Activated naive CD8-positive, alpha-beta T cell treated with anti-CD3 and anti-CD28 coated beads for 36 hours (primary cell): ENCODE measurements at places on chromosomes 7 and 10. TPM values are rescaled to one million over a fixed set of nuclear protein-coding genes. Genes with fewer than 3 reads are reported as not detected.
A peak's percentile ranks its signal among the peaks of the same experiment; 100 is the strongest.

The IL15RA gene
- total RNA-seq, result 30.0 TPM

The KNDC1 gene
- not detected for total RNA-seq

The COBL gene
- not detected for total RNA-seq

The ACADSB gene
- 23.3 TPM for total RNA-seq

The GIMAP4 gene
- total RNA-seq, result 72.0 TPM

The ZNF804B gene
- total RNA-seq, result not detected

The CFAP43 gene
- total RNA-seq, result not detected

DNA sequence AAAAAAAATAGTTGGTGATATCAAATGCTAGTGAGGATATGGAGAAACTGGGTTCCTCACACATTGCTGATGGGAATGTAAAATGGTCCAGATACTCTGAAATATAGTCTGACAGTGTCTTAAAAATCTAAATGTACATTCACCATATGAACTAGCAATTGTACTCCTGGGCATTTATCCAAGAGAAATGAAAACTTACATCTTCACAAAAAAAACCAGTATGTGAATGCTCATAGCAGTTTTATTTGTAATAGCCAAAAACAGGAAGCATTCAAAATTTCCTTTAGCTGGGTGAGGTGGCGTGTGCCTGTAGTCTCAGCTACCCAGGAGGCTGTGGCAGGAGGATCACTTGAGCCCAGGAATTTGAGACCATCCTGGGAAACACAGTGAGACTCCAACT lies 2.1 kb upstream of the SSC4D start:
- no peak overlapping the region for H3K27ac ChIP-seq
- no peaks in the 10 kb centered on the region for H3K36me3 ChIP-seq
- H3K4me1 ChIP-seq, result no peaks in the 10 kb centered on the region
- no peak overlapping the region for H3K4me3 ChIP-seq
- no peaks in the 10 kb centered on the region for H3K27me3 ChIP-seq
- no peak for DNase-seq

GRCh38 chr7:64433590-64433989 lies 119.8 kb downstream of the ZNF736 start:
- no peak overlapping the region for H3K4me3 ChIP-seq
- no peak overlapping the region for H3K27ac ChIP-seq
- no peaks in the 10 kb centered on the region for H3K27me3 ChIP-seq
- no peaks in the 10 kb centered on the region for H3K4me1 ChIP-seq
- DNase-seq, result no peak
- no peaks in the 10 kb centered on the region for H3K36me3 ChIP-seq

- H3K27me3 ChIP-seq, result no peaks in the 10 kb centered on the region
- peaks cover 12% of the 10 kb centered on the region for H3K4me1 ChIP-seq
- peak overlapping the region; percentile 66 for H3K27ac ChIP-seq
- H3K36me3 ChIP-seq, result peaks cover 41% of the 10 kb centered on the region
- no peak for DNase-seq
- H3K4me3 ChIP-seq, result no peak overlapping the region
Observed at GRCh38 chr7:2934984-2935740, 91.1 kb upstream of the GNA12 start.

DNA sequence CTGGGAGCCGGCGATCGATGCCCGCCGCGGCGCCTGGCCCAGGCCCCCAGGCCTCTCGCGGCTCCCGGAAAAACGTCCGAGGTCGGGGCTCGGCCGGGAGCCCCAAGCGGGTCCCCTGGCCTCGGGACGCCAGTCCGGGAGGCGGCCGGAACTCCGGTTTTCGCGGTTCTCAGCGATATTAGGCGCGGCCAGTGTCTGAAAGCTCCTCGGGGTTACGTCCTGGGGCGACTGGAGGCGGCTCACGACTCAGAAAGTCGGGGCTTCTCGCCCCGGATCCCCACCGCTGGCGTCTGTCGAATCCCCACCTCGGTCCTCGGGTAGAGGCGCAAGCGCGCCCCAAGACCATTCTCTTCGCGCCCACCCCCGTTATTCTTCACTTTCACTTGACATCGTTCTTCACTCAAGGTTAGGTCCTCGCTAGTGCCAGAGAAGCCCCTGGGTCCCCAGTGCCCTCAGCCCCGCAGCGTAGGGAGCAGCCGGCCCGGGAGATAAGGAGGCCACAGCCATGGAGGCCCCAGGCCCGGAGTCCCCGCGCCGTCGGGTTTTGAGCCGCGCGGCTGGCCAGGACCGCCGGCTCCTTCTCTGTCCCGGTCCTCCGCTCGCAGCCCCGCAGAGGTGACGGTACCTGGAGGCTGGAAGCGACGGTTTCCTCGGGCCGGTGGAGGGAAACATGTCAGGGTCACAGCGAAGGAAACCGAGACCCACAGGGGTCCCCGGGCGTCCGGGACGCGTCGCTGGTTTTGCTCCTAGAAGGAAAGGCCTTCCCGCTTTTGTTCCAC lies 35.2 kb upstream of the EBLN1 start:
- H3K4me1 ChIP-seq, result peaks cover 8% of the 10 kb centered on the region
- DNase-seq, result no peak
- H3K4me3 ChIP-seq, result peak overlapping the region; percentile 84
- peaks cover 39% of the 10 kb centered on the region for H3K27me3 ChIP-seq

- H3K27ac ChIP-seq, result no peak overlapping the region
- no peak for DNase-seq
- peaks cover 30% of the 10 kb centered on the region for H3K27me3 ChIP-seq
- H3K4me3 ChIP-seq, result no peak overlapping the region
- no peaks in the 10 kb centered on the region for H3K36me3 ChIP-seq
Observed at GRCh38 chr10:96794836-96795733, 37.0 kb upstream of the LCOR start.

- no peaks in the 10 kb centered on the region for H3K27me3 ChIP-seq
- H3K27ac ChIP-seq, result no peak overlapping the region
- DNase-seq, result no peak
Observed at GRCh38 chr7:78134256-78134655, 335.7 kb downstream of the PHTF2 start.

DNA sequence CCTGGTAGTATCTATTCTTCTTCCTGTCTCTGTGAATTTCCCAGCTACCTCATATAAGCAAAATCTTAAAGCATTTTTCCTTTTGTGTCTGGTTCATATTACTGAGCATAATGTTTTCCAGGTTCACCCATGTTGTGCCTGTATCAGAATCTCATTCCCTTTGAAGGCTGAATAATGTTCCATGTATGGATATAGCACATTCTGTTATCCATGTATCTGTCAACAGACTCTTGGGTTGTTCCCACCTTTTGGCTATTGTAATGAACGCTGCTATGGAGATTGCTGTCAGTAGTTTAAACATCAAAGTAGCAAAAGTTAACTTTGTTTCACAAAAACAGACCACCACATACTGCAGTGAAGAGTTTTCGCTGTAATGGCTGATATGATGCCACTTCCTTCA lies 99.9 kb downstream of the NSUN6 start:
- no peaks in the 10 kb centered on the region for H3K4me1 ChIP-seq
- DNase-seq, result no peak
- no peaks in the 10 kb centered on the region for H3K27me3 ChIP-seq

GRCh38 chr10:44416021-44416771 lies 31.3 kb upstream of the CXCL12 start:
- no peak overlapping the region for H3K27ac ChIP-seq
- H3K4me3 ChIP-seq, result no peak overlapping the region
- no peaks in the 10 kb centered on the region for H3K36me3 ChIP-seq
- no peak for DNase-seq
- peaks cover 16% of the 10 kb centered on the region for H3K27me3 ChIP-seq

DNA sequence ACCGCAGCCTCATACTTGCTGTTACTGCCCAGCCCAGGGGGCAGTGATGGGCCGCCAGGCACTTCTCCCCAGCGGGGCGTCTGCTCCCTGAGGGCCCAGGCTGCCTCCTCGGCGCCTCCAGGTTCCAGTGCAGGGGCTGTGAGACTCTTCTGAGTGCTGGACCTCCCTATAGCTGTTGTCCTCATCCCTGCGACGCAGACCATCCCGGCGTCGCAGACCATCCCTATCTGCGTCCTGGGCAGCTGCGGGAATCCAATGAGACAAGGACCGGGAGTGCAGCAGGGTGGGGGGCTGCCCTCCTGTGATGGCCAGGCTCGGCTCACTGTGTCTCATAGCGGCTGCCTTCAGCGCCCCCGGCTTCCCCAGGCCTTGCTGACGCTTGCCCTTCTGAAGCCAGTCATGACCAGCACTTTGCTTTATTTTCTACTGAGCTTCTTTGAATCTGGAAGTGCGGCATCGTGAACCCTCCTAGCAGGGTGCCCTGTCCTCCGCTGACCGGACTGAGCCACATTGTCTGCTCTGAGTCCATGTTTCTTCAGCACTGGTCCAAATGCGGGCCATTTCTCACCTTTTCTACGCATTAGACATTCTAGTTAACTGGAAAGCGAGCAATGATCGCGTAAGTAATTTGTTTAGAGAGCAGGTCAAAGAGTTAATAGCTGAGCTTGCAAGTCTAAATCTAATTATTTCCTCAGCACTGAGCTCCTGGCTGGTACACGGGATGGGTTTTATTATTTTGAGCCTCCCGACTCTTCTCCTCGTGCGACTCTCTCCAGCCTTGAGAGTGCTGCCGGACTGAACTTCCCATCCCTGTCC lies 339.5 kb downstream of the WDR37 start:
- no peaks in the 10 kb centered on the region for H3K36me3 ChIP-seq
- peaks cover 12% of the 10 kb centered on the region for H3K27me3 ChIP-seq
- H3K27ac ChIP-seq, result no peak overlapping the region
- no peak for DNase-seq
- no peak overlapping the region for H3K4me3 ChIP-seq

- no peaks in the 10 kb centered on the region for H3K4me1 ChIP-seq
- H3K36me3 ChIP-seq, result no peaks in the 10 kb centered on the region
- no peak overlapping the region for H3K27ac ChIP-seq
- peaks cover 3% of the 10 kb centered on the region for H3K27me3 ChIP-seq
Observed at GRCh38 chr10:49321021-49321420, 22.1 kb downstream of the C10orf71 start.

DNA sequence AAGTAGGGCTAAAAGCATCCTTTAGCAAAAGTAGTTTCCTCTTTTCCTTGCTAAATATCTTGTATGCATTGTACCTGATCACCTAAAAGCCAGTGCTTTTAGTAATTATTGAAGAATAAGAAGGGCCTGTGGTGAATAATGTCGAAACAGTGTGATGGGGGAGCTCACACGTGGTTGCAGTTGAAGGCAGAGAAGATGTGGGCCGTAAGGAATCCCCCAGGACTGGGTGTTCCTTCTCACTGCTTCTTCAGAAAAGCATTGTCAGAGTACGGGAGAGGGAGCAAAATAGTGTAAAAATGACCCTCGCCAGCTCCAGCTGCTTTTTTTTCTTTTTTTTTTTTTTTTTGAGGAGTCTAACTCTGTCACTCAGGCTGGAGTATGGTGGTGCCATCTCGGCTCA lies 201.1 kb downstream of the NSUN6 start:
- no peak overlapping the region for H3K4me3 ChIP-seq
- no peaks in the 10 kb centered on the region for H3K4me1 ChIP-seq
- no peak overlapping the region for H3K27ac ChIP-seq
- no peaks in the 10 kb centered on the region for H3K36me3 ChIP-seq

DNA sequence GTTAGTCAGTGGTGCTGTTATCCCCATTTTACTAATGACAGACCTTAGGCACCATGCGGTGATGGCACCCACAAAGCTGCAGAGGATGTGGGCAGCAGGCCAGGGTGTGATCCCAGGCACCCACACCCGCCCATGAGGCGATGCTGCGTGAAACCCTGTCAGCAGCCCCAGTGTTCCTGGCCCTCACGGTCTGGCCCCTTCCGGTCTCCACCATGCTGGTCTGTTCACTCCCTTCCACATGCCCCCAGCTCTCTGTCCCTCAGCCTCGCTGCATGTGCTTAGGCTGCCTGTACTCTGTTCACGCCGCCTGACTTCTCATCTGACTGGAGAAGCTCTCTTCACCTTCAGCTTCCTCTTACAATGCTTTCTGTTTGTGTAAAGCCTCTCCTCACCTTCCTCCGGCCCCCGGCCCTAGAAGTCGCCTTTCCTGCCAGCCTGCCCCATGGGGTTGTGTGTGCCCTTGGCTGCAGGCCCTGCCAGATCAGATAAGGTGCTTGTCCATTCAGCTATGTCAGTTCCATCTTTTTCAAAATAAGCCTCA lies 17.6 kb upstream of the ORAI2 start:
- H3K4me3 ChIP-seq, result peak overlapping the region; percentile 64
- peaks cover 52% of the 10 kb centered on the region for H3K4me1 ChIP-seq
- peaks cover 46% of the 10 kb centered on the region for H3K36me3 ChIP-seq
- DNase-seq, result peak; percentile 72
- H3K27ac ChIP-seq, result peak overlapping the region; percentile 98

GRCh38 chr10:43863859-43864591 lies 215.3 kb upstream of the ZNF32 start:
- no peak overlapping the region for H3K4me3 ChIP-seq
- peaks cover 1% of the 10 kb centered on the region for H3K4me1 ChIP-seq
- no peaks in the 10 kb centered on the region for H3K36me3 ChIP-seq
- no peak overlapping the region for H3K27ac ChIP-seq

- no peak overlapping the region for H3K4me3 ChIP-seq
- no peaks in the 10 kb centered on the region for H3K36me3 ChIP-seq
- no peaks in the 10 kb centered on the region for H3K4me1 ChIP-seq
- H3K27me3 ChIP-seq, result peaks cover 9% of the 10 kb centered on the region
Observed at GRCh38 chr10:17904564-17904963, 47.2 kb upstream of the SLC39A12 start.

DNA sequence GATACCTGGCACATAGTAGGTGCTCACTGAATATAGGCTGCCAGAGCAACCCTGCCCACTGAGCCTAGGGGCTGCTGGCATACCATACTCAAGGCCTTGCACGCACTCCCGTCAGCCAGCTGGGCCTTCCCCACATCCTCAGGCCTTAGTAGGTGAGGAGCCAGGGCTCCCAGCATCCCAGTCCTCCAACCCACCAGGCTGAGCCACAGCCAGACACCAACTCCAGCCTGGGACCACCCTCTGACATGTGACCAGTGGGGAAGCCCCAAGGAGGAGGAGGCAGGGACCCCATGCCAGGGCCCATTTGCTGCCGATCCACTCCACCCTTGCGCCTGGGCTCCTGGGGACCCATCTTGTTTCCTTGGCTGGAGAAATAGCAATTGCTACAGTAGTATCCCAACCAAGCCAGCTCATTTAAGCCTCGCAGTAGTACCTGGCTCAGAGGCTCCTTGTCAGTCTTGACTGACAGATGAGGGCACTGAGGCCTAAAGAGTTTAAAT lies 11.4 kb downstream of the SLIT1 start:
- no peaks in the 10 kb centered on the region for H3K4me1 ChIP-seq
- no peak for DNase-seq
- peaks cover 11% of the 10 kb centered on the region for H3K27me3 ChIP-seq
- no peak overlapping the region for H3K4me3 ChIP-seq

- H3K4me1 ChIP-seq, result no peaks in the 10 kb centered on the region
- H3K27me3 ChIP-seq, result peaks cover 9% of the 10 kb centered on the region
- no peak overlapping the region for H3K4me3 ChIP-seq
- no peak overlapping the region for H3K27ac ChIP-seq
- H3K36me3 ChIP-seq, result no peaks in the 10 kb centered on the region
Observed at GRCh38 chr10:18308600-18308999, 168.4 kb downstream of the CACNB2 start.

GRCh38 chr10:32393911-32394310 lies 47.0 kb upstream of the EPC1 start:
- H3K4me3 ChIP-seq, result no peak overlapping the region
- H3K27ac ChIP-seq, result no peak overlapping the region
- H3K36me3 ChIP-seq, result no peaks in the 10 kb centered on the region
- no peak for DNase-seq
- H3K4me1 ChIP-seq, result no peaks in the 10 kb centered on the region
- H3K27me3 ChIP-seq, result no peaks in the 10 kb centered on the region

- H3K4me3 ChIP-seq, result no peak overlapping the region
- no peak for DNase-seq
- H3K27me3 ChIP-seq, result peaks cover 5% of the 10 kb centered on the region
- H3K4me1 ChIP-seq, result peaks cover 20% of the 10 kb centered on the region
Observed at GRCh38 chr7:141704112-141704511, 2.1 kb upstream of the DENND11 start.
